ENCODE measurements at places on chromosomes 3 and 15. TPM values are rescaled to one million over a fixed set of nuclear protein-coding genes. Genes with fewer than 3 reads are reported as not detected.

The PLS1 gene
- 1.2 TPM for total RNA-seq

The LOXL1 gene
- 14.0 TPM for total RNA-seq

The FAM81A gene
- 0.35 TPM for total RNA-seq

The CLDN16 gene
- total RNA-seq: not detected

The STRIT1 gene
- total RNA-seq: not detected

The ANKRD63 gene
- total RNA-seq: not detected

The LTF gene
- total RNA-seq: 4.3 TPM

The CAND2 gene
- total RNA-seq: 1.7 TPM

The ATP13A5 gene
- total RNA-seq: not detected

The AQP9 gene
- 21.1 TPM for total RNA-seq

The CLSTN2 gene
- total RNA-seq: 44.1 TPM

The OXTR gene
- 0.06 TPM for total RNA-seq

The CNTN6 gene
- total RNA-seq: 0.29 TPM

The ILDR1 gene
- total RNA-seq: not detected

The GMNC gene
- not detected for total RNA-seq

The KNG1 gene
- total RNA-seq: not detected

The PTX3 gene
- total RNA-seq: 618 TPM

The P2RY14 gene
- total RNA-seq: 1.4 TPM

The CFAP91 gene
- 0.39 TPM for total RNA-seq

The PLIN1 gene
- total RNA-seq: 1,691 TPM

The MYLK gene
- total RNA-seq: 80.3 TPM

The GOLGA6L4 gene
- 4.4 TPM for total RNA-seq

The ERICH6 gene
- 0.29 TPM for total RNA-seq

The NDN gene
- total RNA-seq: 49.5 TPM

The CYP8B1 gene
- not detected for total RNA-seq

The PLA2G4D gene
- not detected for total RNA-seq

The DIS3L gene
- 43.5 TPM for total RNA-seq

The DMXL2 gene
- 46.7 TPM for total RNA-seq

The RUVBL1 gene
- 28.7 TPM for total RNA-seq

The SLMAP gene
- 57.2 TPM for total RNA-seq

The FGD5 gene
- total RNA-seq: 38.6 TPM

The MAPKBP1 gene
- total RNA-seq: 21.2 TPM

The ANKUB1 gene
- total RNA-seq: not detected

The PDZRN3 gene
- 52.8 TPM for total RNA-seq

The ANKRD34C gene
- total RNA-seq: not detected

The GRAMD1C gene
- total RNA-seq: 1.8 TPM

The NR1I2 gene
- total RNA-seq: 0.26 TPM

The DUOXA2 gene
- not detected for total RNA-seq

The CCDC80 gene
- 426 TPM for total RNA-seq

The PTH1R gene
- total RNA-seq: 16.3 TPM

The ATP2B2 gene
- total RNA-seq: 0.16 TPM

Measured in mesenteric fat pad (tissue), 1 donor.